ENCODE measurements at places on chromosomes 13 and 19. TPM values are rescaled to one million over a fixed set of nuclear protein-coding genes. Genes with fewer than 3 reads are reported as not detected.

- DNase-seq, result peak; percentile 80
Observed at GRCh38 chr19:38265213-38265861, 964 bp downstream of the SPINT2 start.

- no peak for DNase-seq
Observed at GRCh38 chr13:113841353-113841650, 22.6 kb downstream of the GAS6 start.

DNA sequence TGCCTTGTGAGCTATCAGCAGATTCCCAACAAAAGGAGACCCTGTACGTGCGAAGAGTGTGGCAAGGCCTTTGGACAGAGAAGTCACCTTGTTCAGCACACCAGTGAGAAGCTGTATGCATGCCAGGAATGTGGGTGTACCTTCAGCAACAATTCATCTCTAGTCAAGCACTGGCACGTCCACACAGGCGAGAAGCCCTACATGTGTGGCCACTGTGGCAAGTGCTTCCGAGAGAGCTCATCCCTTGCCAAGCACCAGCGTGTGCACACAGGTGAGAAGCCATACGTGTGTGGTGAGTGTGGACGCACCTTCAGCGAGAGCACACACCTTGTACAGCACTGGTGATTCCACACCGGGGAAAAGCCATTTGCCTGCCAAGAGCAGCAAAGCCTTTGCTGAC, 7.6 kb upstream of the ZSCAN22 start:
- DNase-seq, result no peak

Gene IGLON5
- not detected for total RNA-seq

GRCh38 chr19:2503521-2504109, 27.7 kb downstream of the GADD45B start:
- peak; percentile 41 for DNase-seq

Gene CDADC1
- 6.5 TPM for total RNA-seq

- DNase-seq, result no peak
Observed at GRCh38 chr19:1199531-1199930, 6.0 kb upstream of the STK11 start.

DNA sequence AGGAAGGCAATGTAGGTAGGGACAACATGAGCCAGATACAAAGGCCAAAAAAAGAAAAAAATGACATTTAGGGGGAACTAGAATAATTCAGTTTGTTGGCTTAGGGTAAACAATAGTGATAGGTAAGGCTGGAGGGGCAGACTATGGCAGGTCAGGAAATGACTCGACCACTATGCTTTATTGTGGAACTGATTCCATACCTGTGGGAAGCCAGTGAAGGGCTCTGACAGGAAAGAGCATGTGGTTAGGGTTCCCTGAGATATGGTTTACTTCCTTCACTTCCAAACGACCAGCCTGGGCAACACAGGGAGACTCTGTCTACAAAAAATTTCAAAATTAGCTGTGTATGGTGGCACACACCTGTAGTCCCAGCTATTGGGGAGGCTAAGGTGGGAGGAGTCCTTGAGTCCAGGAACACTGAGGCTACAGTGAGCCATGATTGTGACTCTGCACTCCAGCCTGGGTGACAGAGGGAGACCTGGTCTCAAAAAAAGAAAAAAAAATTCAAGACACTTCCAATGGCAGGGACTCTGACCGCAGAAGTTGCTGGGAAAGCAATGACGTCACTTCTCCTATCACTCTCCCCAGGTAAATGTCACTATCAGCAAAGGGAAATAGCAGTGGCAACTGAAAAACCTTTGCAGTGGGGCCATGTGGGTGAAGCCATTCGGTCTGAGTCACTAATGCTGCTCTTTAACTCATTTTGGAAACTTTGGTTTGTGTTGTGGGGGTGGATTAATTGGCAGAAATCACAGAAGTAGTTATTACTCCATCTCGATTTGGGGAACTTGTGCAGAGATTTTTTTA, 192.8 kb upstream of the TSC22D1 start:
- no peak for DNase-seq

GRCh38 chr13:52862358-52863206, 14.1 kb upstream of the PCDH8 start:
- peak; percentile 74 for DNase-seq

DNA sequence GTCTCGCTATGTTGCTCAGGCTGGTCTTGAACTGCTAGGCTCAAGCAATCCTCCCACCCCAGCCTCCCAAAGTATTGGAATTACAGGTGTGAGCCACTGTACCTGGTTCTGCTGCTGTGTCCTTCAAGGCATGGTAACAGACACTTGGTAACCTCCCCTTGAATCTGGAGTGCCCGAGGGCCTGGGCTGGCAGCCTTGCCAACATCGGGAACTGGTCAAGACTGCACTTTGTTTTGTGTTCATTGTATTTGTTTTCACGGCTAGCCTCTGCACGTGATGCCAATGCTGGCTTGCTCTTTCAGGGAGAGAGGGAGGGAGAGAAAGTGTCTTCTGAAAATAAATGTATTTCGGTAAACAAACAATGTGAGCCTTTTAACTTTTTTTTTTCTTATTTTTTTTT, 12.0 kb downstream of the CERS4 start:
- DNase-seq, result no peak

Gene CEACAM3
- total RNA-seq, result not detected

DNA sequence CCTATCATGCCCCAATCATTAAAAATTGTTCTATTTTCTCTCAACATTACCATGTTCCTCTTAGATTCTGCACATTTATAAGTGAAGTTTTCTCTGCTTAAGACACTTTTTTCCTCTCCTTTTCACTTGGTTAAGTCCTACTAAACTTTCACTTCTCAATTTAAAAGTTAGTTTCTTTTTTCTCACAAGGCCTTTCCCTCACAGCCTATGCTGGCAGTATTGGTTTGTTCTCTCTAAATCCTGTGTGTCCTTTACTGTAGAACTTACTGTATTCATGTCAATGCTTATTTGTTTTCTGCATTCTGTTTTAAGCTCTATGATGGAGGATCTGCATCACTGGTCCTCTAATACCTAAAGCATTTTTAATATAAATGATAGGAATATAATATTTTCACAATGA, 2816.6 kb downstream of the PCDH9 start:
- no peak for DNase-seq

Gene DIAPH3
- total RNA-seq, result 8.1 TPM

GRCh38 chr19:50826492-50827240, 3.1 kb upstream of the KLK1 start:
- DNase-seq, result no peak

DNA sequence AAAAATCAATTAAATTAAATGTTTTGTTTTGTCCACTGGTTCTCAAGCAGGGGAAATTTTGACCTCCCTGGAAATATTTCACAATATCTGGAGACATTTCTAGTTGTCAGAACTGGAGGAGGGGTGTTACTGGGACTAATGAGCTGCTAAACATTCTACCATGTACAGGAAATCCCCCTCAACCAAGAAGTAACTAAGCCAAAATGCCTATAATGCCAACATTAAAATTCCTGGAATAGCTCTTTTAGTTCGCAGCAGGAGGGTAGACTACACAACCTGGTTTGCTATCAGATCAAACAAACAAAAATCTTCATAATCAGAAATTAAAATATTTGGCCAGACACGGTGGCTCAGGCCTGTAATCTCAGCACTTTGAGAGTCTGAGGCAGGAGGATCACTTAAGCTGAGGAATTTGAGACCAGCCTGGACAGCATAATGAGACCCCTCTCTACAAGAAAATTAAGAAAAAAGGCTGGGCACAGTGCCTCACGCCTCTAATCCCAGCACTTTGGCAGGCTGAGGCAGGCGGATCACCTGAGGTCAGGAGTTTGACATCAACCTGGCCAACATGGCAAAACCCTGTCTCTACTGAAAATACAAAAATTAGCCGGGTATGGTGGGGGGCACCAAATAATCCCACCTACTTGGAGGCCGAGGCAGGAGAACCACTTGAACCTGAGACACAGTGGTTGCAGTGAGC, 13.7 kb upstream of the SMARCA4 start:
- no peak for DNase-seq

- no peak for DNase-seq
Observed at GRCh38 chr19:32550666-32551065, 30.3 kb upstream of the PDCD5 start.

GRCh38 chr19:9565900-9566705, 18.2 kb downstream of the ZNF121 start:
- DNase-seq, result no peak

- no peak for DNase-seq
Observed at GRCh38 chr13:76594435-76594834, 291.8 kb downstream of the KCTD12 start.
